ENCODE measurements at places on chromosomes 7 and 10.

DNA sequence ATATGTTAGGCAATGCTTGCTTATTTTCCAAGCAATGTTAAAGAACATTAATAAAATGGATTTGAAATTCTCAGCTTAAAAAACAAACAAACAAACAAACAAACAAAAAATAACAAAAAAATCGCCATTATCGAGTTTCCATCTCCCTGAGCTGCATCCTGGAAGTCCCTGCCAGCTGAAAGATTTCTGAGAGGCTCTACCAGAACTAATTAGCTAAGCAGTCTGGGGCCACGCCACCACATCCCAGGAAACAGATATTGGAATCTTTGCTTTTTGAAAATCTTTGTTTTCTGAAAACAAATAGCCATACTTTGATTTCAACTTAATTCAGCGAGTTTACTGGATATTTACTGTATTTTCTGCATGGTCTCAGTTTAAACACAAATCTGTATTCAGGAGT lies 143.6 kb downstream of the LSMEM1 start:
- no peaks in the 10 kb centered on the region for H3K4me1 ChIP-seq
- no peak overlapping the region for H3K4me3 ChIP-seq
- no peak overlapping the region for H3K27ac ChIP-seq
- no peaks in the 10 kb centered on the region for H3K27me3 ChIP-seq
- DNase-seq: no peak

DNA sequence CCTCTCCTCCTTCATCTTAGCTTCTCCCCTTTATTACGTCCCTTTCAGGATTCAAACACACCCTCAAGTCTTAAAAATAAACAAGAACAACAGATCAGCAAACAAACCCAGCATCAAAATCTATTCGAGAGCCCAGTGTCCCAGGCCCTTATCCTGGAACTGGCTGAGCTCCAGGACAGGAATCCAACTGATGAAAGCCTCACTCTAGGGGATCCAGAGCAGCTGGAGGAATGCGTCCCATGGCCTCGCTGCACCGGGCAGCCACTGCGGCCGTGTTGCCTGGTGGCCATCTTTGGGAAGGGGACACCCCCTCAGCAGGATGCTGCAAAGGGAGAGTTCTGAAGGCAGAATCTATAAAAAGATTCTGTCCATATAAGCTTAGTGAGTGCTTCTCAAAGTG lies 156.5 kb upstream of the BMPER start:
- peaks cover under 1% of the 10 kb centered on the region for H3K4me1 ChIP-seq
- H3K4me3 ChIP-seq: no peak overlapping the region
- H3K27ac ChIP-seq: no peak overlapping the region

DNA sequence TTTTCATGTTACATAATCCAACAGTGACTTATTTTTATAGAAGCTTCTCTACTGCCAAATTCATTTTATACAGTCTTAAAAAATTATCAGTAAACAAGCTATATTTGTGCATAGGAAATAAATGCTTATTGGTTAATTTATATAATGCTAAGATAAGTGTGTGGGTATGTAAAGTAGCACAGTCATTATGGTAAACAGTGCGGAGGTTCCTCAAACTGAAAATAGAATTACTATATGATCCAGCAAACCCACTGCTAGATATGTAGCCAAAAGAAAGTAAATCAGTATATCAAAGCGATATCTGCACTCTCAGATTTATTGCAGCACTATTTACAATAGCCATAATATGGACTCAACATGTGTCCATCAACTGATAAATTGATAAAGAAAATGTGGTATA lies 71.1 kb downstream of the ATRNL1 start:
- no peaks in the 10 kb centered on the region for H3K27me3 ChIP-seq
- H3K27ac ChIP-seq: no peak overlapping the region
- H3K4me3 ChIP-seq: no peak overlapping the region

GRCh38 chr10:73838008-73838567 lies 26.7 kb upstream of the NDST2 start:
- DNase-seq: no peak
- H3K27ac ChIP-seq: no peak overlapping the region
- H3K4me3 ChIP-seq: no peak overlapping the region
- H3K27me3 ChIP-seq: no peaks in the 10 kb centered on the region
- no peaks in the 10 kb centered on the region for H3K4me1 ChIP-seq

GRCh38 chr10:125226005-125226404 lies 65.6 kb upstream of the CTBP2 start:
- no peaks in the 10 kb centered on the region for H3K36me3 ChIP-seq
- no peak overlapping the region for H3K4me3 ChIP-seq
- H3K27ac ChIP-seq: no peak overlapping the region
- no peaks in the 10 kb centered on the region for H3K27me3 ChIP-seq

- DNase-seq: no peak
- no peak overlapping the region for H3K4me3 ChIP-seq
- no peaks in the 10 kb centered on the region for H3K36me3 ChIP-seq
Observed at GRCh38 chr10:92757711-92758104, 68.0 kb downstream of the HHEX start.

DNA sequence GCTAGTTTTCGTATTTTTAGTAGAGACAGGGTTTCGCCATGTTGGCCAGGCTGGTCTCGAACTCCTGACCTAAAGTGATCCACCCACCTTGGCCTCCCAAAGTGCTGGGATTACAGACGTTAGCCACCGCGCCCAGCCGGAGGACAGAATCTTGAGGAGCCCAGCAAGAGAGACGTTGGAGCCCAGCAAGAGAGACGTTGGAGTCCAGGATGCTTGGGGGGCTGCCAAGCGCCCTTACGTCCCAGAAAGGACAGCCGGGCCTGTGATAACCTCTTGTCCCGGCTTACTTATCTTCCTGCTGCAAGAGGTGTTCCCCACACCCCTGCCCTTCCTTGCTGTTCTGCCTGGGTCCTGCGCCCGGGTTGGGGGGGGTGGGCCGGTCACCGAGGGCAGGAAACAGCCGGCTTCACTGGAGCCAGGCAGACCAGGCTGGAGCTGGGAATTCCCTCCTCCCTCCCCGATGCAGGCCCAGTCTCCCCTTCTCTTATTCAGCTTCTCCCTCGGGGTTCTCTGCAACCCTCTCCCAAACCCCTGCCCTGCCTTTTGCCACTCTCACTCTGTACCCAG lies 1.9 kb upstream of the EPHB4 start:
- H3K4me1 ChIP-seq: peaks cover 35% of the 10 kb centered on the region
- H3K36me3 ChIP-seq: no peaks in the 10 kb centered on the region
- no peak for DNase-seq
- no peak overlapping the region for H3K4me3 ChIP-seq
- no peaks in the 10 kb centered on the region for H3K27me3 ChIP-seq
- peak overlapping the region; percentile 64 for H3K27ac ChIP-seq

DNA sequence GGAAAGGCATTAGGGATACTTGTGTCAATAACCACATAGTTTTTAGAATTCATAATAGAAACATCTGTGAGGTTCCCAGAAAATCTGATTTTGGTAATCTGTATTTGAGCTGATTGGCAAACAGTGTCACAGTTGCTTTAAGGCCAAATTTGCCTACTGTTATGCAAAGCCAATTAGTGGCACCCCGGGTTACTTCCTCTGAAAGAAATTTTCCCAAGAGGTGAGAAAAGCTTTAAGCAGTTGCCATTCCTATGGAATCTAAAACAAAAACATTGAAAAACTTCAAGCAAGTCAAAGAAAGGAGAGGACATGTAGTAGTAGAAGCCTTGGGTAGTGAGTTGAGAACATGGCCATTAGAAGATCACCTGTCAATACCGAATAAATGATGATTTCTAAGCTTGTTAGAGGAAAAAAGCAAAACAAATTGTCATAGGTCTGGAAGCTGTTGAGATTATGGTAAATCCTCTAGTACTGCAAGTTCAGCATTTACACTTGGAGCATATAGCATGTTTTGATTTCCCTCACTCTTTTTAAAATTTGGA lies 176.8 kb downstream of the TWIST1 start:
- no peaks in the 10 kb centered on the region for H3K36me3 ChIP-seq
- H3K4me1 ChIP-seq: no peaks in the 10 kb centered on the region
- no peak overlapping the region for H3K27ac ChIP-seq
- H3K27me3 ChIP-seq: no peaks in the 10 kb centered on the region
- no peak for DNase-seq
- no peak overlapping the region for H3K4me3 ChIP-seq

GRCh38 chr10:90959826-90960225 lies 38.9 kb upstream of the ANKRD1 start:
- no peak overlapping the region for H3K4me3 ChIP-seq
- no peak overlapping the region for H3K27ac ChIP-seq
- no peaks in the 10 kb centered on the region for H3K27me3 ChIP-seq
- no peaks in the 10 kb centered on the region for H3K36me3 ChIP-seq
- H3K4me1 ChIP-seq: no peaks in the 10 kb centered on the region

DNA sequence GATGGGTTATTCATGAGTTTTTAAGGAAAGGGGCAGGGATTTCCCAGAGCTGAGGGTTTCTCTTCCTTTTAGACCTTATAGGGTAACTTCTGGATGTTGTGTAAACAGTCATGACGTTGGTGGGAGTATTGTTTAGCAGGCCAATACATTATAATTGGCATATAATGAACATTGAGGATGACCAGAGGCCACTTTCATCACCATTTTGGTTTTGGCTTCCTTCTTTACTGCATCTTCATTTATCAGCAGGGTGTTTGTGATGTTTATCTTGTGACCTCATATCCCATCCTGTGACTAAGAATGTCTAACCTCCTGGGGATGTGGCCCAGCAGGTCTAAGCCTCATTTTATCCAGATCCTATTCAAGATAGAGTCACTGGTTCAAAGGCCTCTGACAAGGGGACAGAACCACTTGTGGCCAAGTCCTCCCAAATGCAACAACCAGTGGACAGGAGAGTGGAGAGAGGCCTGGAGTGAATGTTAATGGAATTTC lies 77.3 kb upstream of the RPA3 start:
- peaks cover 26% of the 10 kb centered on the region for H3K4me1 ChIP-seq
- H3K36me3 ChIP-seq: no peaks in the 10 kb centered on the region
- H3K4me3 ChIP-seq: no peak overlapping the region
- H3K27me3 ChIP-seq: no peaks in the 10 kb centered on the region
- H3K27ac ChIP-seq: peak overlapping the region; percentile 66
- peak; percentile 19 for DNase-seq

GRCh38 chr10:59878915-59879314 lies 27.4 kb downstream of the CCDC6 start:
- no peaks in the 10 kb centered on the region for H3K27me3 ChIP-seq
- no peaks in the 10 kb centered on the region for H3K36me3 ChIP-seq
- H3K27ac ChIP-seq: no peak overlapping the region

DNA sequence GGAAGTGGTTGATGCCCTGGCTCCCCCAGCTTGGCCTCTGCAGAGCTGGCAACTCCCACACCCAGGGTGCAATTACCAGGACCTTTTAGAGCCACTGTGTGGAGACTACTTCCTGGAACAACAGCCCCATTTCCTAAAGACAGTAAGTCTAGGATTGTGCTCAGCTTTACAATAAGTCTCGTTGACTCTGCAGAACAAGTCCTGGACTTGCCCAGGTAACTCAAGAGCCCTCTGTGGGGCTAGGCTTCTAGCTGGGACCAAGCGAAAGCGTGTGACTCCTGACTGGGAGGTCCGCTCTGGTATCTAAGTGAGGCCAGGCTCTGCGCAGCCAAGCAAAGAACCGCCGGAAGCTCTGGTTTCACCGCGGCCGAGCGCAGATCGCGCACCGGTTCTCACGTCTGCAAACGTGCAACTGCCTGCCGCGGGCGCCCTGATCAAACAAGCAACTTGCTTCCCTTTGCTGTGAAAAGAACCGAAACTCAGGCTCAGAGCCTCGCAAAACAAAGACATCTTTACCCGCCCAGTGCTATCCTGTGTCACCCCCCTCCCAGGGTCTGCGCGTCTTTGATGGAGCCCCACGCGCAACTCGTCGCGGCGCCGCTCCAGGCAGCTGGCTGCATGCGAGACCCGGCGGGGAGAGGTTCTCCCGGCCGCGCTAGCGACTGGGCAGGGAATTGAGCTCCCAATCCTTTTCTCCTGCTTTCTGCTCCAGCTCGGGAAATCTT lies 4.4 kb upstream of the PDLIM1 start:
- DNase-seq: peak; percentile 64
- H3K27me3 ChIP-seq: no peaks in the 10 kb centered on the region
- H3K36me3 ChIP-seq: no peaks in the 10 kb centered on the region

DNA sequence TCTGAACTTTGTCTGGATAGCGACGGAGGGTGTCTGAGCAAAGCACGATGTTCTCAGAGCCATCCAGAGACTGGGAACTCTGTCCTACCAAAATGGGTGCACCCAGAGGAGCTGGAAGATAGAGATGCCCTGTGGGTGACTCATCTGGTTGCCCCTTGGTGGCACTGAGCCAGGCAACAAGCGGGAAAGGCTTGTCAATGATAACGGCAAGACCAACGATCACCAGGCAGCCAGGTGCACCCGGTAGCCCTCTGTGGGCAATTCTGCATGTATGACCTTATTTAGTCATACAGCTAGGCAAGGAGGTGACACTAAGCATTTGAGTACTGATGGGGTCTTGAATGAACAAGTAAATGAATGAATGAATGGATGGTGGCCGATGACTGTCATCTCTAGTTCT lies 2.8 kb upstream of the ELN start:
- no peak overlapping the region for H3K4me3 ChIP-seq
- H3K27me3 ChIP-seq: peaks cover 5% of the 10 kb centered on the region
- H3K27ac ChIP-seq: no peak overlapping the region
- no peaks in the 10 kb centered on the region for H3K36me3 ChIP-seq

- no peaks in the 10 kb centered on the region for H3K27me3 ChIP-seq
- no peak overlapping the region for H3K4me3 ChIP-seq
- no peaks in the 10 kb centered on the region for H3K4me1 ChIP-seq
- DNase-seq: no peak
Observed at GRCh38 chr7:138382862-138383565, 77.0 kb upstream of the TRIM24 start.

GRCh38 chr10:23994459-23995046 lies 214.4 kb upstream of the KIAA1217 start:
- no peaks in the 10 kb centered on the region for H3K4me1 ChIP-seq

DNA sequence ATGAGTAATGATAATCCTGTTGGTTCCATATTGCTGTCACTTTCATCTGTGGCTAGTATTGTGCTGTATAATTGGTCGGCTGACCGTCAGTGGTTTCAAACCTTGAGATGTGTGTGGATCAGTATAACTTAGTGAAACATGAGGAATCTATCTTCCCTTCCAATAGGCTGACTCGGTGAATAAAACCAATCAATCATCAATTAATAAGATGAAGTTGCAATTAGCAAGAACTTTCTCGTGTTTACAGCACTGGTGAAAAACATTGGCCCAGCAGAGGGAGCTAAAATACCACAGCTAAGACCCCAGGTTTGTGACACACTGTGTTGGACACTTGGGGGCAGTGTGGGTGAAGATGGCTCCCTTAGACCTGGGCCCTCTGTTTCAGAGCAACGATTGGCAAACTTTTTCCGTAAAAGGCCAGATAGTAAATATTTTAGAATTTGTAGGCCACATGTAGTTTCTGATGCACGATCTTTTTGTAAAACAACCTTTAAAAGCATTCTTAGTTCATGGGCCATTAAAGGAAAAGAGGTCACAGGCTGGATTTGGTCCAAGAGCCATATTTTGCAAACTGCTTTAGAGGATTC lies 47.8 kb downstream of the STRA8 start:
- H3K27me3 ChIP-seq: no peaks in the 10 kb centered on the region
- no peak overlapping the region for H3K4me3 ChIP-seq
- peak; percentile 93 for DNase-seq
- no peaks in the 10 kb centered on the region for H3K4me1 ChIP-seq

All from hepatocyte (in vitro differentiated cells).